ENCODE measurements at places on chromosomes 2 and 18.
A peak's percentile ranks its signal among the peaks of the same experiment; 100 is the strongest.

- no peak for DNase-seq
Measured at GRCh38 chr2:76867854-76868253, 654.3 kb downstream of the LRRTM4 start.

GRCh38 chr2:85666435-85667316 is 1.3 kb downstream of the SFTPB start:
- DNase-seq, result no peak

GRCh38 chr2:55490554-55490953 is 29.0 kb upstream of the CFAP36 start:
- peak; percentile 1 for DNase-seq

GRCh38 chr2:235497096-235497495 is 3.3 kb downstream of the AGAP1 start:
- DNase-seq, result no peak

DNA sequence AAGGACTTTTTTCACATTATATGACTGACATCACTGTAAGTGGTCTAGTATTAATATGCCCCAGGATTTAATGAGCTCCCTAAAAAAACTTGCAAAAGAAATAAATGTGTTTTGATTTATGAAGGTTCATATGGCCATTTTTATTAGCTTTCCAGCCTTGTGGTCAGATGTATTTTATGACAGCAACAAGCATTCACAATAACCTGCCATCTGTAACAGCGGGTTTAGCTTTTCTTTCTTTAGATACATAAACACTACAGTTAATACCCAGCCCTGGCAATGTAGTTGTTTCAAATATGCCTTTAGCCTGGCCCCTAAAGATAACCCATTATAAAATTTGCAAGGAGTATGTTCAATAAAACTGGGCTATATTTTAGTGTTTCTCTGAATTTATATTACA is 1063.8 kb downstream of the SOCS6 start:
- DNase-seq, result no peak

DNA sequence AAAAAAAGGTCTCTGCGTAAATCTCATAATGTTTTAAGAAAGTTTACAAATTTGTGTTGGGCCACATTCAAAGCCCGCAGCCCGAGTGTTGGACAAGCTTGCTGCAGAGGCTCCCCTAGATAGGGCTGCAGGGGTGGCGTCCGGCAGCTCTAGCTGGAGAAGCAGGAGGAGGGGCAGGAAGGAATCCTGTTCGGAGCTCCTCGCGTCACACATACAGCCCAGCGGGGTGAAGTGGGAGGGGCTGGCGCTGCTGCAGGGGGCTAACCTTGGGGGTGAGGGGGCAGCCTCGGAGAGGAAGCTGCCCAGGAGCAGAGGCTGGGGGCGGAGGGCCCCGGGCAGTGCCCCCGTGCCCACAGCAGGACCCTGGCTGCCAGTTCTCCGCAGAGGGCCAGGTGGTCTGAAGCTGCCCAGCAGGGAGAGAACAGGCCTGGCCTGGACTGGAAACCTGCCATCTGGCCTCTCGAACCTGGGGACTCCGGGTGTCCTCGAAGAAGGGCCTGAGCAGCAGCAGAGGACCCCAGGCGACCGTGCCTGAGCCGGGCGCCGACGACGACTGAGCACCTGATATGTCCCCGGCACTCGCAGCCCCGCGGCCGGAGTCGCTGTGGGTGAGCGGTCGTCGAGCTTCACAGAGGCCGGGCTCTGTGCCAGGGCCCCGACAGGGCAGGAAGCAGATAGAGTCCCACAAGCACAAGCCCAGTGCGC is 2.6 kb upstream of the GPR35 start:
- DNase-seq, result peak; percentile 53

- DNase-seq, result no peak
Measured at GRCh38 chr2:235749121-235749770, 255.4 kb downstream of the AGAP1 start.

GRCh38 chr2:73268830-73269685 is 15.2 kb downstream of the FBXO41 start:
- peak; percentile 85 for DNase-seq

GRCh38 chr2:23243073-23243659 is 141.8 kb upstream of the KLHL29 start:
- DNase-seq, result no peak

- DNase-seq, result no peak
Measured at GRCh38 chr18:44986933-44987332, 306.2 kb downstream of the SETBP1 start.

- no peak for DNase-seq
Measured at GRCh38 chr2:85032621-85033020, 61.7 kb downstream of the KCMF1 start.

GRCh38 chr2:70474256-70474848 is 79.3 kb downstream of the TGFA start:
- no peak for DNase-seq

- DNase-seq, result peak; percentile 68
Measured at GRCh38 chr2:84970868-84971509, at the start of gene KCMF1. Gene KCMF1, plus strand, starts transcription at chr2:84971161. Its CDS starts 291 bp downstream, at chr2:84971452.

DNA sequence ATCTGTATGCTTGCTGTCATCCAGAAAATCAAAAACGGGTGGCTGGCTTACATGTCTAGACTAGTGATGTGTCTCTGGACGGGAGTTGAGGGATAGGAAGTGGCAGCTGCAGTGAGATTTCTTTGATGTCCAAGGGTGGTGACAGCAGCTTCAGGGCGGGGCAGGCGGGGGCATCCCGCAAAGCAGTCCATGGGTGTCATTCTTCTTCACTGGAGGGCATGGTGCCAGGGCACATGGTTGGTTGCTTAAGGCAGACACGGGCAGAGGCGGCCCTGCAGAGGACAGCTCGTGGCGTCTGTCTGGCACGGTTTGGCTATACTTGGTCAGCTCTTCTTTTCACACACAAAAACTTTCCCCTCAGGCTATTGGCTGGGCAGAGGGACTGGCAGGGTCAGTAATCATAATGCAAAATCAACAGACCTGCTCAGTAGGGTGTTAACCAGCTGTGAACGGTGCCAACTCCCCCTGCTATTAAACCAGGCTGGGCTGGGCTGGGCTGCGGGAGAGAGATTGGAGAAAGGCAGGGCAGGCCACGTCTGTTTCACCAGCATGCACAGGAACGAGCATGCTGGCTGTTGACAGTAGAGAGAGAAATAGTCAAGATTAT is 63.7 kb downstream of the COL4A3 start:
- DNase-seq, result peak; percentile 83

GRCh38 chr2:95271381-95271971 is 2.8 kb upstream of the PROM2 start:
- no peak for DNase-seq

DNA sequence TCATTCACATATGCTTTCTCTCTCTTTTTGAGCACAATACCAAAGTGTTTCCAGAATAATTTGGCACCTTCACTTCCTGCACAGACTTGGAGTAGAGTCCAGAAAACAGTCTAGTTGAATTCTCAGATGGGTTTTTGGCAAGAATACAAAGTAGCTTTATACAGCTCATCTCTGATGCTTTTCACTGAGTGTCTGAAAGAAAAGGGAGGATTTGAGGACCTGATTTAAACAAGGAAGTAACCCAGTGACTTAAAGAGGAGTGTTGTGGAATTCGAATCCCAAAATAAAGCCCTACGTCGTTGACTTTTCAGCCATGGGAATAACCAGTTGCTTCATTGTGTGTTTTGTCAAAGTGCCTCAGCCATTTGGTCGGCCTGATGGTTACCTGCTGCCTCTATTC is 31.8 kb downstream of the METAP1D start:
- no peak for DNase-seq

GRCh38 chr18:54392543-54393023 is 34.9 kb downstream of the C18orf54 start:
- DNase-seq, result peak; percentile 71

DNA sequence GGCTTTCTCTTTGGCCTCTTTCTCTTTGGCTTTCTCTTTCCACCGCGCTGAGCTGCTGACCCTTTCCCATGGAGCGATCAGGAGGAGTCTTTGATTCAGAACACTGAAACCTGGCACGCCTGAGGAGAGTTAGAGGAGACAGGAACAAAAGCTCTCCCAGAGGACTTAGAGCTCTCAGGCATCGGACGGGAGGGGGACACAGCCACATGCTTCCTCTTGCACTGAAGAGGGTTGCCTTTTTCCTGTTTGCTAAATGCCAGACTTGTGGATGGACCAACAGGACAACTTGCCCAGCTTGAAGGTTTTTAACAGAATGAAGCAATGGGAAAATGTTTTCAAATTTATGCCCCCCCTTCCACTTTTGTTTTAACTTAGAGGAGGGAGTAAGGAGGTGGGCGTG is 3.6 kb upstream of the PTPN18 start:
- no peak for DNase-seq

DNA sequence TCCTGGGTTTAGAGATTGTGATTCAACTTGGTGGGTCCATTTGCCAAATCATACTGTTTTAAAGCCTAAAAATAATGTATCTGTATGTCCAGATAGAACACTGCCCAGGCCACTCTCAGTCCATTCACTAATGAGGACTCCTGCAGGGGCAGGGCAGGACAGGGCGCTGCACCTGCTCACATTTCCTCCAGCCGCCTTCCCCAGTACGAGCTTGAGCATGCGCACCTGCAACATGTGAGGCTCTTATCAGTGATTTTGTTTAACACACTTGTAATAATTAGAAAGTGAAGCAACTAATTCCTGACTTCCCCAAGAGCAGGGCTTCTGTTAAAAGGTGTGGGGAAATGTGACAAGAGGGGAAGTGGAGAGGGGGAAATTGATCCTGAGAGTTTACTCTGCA is 89.7 kb downstream of the AFF3 start:
- no peak for DNase-seq

- DNase-seq, result no peak
Measured at GRCh38 chr2:237321746-237322145, 92.2 kb downstream of the COL6A3 start.

DNA sequence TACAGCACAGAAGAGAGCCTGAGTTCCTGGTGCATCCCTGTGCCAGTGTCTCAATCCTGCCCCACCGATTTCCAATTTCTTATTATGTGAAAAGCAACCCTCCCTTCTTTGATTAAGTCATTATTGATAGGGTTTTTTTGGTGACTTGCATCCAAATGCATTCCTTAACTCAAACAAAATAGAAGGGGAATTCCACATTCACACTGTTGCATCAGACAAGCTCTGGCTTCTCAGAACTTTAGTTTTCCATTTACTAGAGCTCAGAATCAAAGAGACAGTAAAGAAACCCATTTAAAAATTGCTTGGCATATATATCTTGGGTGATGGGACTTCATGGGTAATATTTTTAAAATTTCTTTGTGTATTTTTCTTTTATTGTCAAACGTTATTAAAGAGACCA is 13.8 kb upstream of the TMEM200C start:
- DNase-seq, result no peak

- DNase-seq, result no peak
Measured at GRCh38 chr2:18722101-18722500, 132.7 kb upstream of the NT5C1B start.
